ENCODE measurements at places on chromosomes 7 and 10. TPM values are rescaled to one million over a fixed set of nuclear protein-coding genes. Genes with fewer than 3 reads are reported as not detected.

Gene ABLIM1
- 491 TPM for total RNA-seq

- DNase-seq: no peak
Measured at GRCh38 chr10:132648072-132648850, 110.7 kb downstream of the INPP5A start.

GRCh38 chr10:131724891-131725580 lies 175.8 kb upstream of the PPP2R2D start:
- no peak for DNase-seq

DNA sequence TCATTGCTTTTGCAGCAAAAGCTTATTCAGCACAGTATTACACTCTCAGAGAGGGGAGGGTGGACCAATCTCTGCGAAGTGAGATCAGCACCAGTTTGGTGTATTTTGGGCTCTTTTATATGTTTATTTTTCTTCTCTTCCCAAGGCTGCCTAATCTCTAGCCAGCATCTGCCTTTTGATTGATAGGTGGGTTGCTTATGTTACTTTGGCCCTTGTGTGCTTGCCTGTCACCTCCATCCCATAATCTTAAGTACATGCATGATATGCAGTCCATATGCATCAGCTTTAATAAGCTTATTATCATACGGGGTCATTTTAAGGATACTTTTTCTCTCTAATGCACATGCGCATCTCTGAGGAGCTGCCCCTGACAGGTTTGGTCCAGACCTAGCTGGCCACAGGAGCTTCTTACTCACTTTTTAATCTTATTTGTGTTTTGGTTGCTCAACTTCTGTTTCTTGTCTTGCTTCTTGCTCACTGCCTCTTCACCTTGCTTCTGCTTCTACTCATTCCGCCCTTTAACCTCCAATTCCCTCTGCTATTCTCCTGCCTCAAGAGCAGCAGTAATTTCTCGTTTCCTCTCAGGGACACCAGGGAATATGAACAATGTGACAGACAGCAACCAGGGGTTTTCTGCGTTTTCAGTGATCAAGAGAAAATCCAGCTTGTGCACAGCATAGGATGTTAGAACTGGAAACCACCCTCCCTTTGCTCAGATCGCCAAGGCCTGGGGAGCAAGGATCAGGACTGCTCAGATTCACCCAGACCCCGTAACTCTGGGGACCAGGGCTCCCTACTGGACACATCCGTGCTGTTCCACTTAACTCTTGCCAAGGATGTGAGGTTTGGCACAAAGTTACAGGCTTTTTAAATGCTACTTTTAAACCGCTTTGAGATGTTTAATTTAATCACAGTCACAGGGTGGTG lies 10.0 kb downstream of the RGR start:
- no peak for DNase-seq

DNA sequence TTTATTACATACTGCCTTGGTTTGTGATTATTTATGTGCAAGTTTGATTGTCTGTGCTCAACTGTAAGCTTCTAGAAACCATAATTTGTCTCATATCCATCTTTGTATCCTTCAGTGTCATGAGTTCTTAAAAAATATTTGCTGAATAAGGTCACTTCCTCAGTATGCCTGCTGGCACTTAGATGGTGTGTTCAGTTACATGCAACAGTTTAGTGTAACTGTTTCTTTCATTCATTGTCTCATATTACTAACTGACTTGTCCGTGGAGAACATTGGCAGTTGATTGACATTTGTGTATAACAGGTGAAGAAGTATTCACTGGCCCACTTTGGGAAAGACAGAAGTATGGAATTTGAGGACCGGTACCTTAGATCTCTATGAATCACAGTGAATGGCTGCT lies 236.9 kb downstream of the PRKG1 start:
- no peak for DNase-seq

- no peak for DNase-seq
Measured at GRCh38 chr10:89064748-89065147, 74.2 kb downstream of the FAS start.

Gene MKX
- total RNA-seq: not detected

DNA sequence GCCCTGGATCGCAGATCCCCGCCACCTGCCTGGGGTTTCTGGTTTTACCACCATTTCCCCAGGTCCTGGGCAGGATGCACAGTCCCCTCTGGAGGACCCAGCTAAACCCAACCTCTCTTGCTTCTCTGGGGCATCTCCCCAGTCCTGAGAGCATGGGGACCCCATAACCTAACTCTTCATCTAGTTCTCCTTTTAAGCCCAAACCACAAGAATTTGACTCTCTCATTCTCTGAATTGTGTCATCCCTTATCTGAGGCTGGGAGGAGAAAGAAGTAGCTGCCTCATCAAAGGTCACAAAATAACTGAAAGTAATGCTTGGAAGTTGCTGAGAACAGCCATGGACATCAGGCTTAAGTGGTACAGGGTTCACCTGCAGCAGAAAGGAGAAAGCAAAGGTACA lies 159.9 kb downstream of the FGFR2 start:
- DNase-seq: no peak

Gene LRRD1
- total RNA-seq: not detected
